NCI-H1436 (cell line): ENCODE measurements at places on chromosomes 3 and 15.

DNA sequence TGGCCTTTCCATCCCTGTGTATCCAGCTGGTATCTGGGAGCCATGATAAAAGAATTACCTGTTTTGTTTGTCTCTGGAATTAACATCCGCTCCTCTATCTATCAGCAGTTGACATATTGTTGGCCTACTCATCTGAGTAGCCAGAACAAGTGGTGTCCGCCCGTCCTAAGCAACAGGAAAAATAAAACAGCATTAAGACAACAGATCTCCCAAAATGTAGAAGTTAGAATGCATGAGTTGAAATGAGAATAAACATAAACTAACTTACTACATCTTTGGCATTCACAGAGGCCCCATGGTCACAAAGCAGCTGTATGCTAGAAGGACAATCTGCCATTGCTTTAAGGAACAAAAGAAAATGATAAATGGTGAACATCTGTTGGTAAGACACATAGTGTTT lies 75.9 kb downstream of the UACA start:
- DNase-seq: no peak

- no peak for DNase-seq
Measured at GRCh38 chr15:77017761-77018720, 23.1 kb downstream of the PSTPIP1 start.

DNA sequence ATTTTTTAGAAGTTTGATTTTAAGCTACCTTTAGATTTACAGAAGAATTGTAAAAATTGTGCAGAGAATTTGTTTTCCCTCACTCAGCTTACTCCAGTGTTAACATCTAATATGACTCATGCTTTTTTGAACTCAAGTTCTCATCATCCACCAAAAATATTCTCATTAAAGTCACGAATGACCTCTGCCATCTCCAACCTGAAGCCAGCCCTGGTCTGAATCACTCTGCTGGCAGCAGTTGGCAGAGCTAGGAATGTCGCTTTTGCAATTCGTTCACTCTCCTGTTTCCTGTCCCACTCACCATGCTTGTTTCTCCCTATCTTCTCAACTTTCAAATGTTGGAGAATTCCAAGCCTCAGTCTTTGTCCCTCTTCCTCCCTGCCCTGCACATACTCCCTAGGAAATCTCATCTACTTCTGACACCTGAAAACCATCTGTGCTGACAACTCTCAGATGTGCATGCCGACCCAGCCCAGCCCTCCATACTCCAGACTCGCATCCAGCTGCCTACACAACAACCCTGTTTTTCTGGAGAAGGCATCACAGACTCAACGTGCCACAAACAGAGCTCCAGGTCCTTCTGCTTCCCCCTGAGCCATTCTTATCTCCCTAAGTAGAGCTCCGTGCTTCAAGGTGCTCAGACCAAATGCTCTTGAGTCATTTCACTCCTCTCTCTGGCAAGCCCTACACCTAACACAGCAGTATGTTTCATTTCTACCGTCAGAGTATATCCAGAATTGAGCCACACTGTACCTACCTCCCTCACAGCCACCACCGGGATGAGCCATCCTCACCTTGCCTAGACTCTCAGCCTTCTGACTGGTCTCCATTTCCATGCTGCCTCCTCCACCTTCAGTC lies 24.9 kb downstream of the PRR23E start:
- no peak for DNase-seq

GRCh38 chr3:177948716-177949425 lies 587.4 kb upstream of the KCNMB2 start:
- no peak for DNase-seq

DNA sequence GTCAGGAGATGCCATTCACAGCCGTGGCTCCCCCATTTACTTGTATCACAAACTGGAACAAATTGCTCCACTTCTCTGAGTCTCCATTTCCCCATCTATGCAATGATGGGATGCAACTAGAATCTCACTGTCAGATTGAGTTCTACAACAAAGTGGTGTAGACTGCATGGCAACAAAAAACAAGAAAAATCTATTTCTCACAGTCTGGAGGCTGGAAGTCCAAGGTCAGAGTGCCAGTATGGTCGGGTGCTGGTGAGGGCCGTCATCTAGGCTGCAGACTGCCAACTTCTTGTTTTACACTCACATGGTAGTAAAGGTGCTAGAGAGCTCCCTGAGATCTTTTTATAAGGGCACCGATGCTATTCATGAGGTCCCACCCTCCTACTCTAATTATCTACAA lies 158.4 kb upstream of the BCL6 start:
- DNase-seq: no peak

DNA sequence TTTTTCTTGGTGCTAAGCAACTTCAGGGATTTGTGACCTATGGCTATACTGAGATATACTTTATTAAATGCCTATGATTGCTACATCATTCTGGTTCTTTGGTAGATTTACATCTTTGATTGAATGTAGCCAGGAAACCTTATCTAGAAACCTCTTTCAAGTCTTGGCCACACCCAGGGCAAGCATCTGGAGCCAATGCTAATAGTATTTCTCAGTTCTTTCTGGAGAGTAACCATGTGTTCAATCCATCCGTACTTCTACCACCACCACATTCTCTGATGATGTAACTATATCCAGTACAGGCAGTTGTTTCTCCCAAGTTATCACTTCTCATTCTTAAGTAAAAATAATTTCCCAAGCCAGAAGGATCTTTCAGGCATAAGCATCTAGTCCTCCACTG lies 69.0 kb downstream of the NME9 start:
- no peak for DNase-seq

DNA sequence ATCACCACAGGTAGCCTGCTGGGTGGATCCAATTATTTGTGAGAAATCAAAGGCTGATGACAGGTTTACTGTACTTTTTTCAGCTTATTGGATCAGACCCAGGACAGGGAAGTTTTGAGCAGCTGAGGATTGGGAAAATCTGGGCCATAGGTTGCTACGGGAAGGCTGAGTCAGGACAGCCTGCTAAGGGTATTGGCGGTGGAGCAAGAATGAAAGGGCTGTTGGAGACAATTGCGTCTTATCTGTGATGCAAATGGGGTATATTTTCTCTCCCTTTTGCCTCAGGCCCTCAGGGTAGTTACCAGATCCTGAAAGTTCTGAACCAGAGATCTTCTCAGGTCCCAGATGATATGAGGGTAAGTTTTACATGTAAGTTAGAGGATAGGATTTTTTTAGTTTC lies 317.7 kb downstream of the EDEM1 start:
- DNase-seq: no peak

DNA sequence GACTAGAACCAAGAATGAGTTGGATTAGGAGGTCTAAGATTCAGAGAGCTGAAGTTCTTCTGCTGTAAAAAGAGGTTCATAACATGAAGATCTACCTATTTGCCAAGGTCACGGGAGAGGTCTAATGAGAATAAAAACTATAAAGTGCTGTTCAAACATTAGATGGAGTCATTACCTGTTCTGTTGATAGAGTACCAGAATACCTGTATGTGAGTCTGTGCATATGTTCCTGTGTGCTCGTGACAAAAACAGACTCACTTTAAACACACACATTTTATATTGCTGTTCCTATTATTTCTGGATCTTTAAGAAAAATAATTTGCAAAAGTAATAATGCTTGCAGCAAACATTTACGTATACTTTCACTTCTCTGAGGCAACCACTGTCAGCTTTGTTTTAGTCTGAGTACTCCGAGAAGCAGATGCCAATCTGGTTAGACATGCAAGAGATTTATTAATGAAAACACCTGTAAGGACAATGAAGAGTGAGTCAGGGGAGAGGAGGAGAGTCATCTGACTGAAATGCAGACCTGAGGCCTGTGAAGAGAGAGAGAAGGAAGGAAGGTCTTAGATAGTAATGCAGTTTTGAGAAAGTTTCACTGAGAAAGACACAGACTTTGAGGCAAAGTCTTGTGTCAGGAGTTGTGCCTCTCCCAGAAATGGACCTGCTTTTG lies 221.2 kb downstream of the SQOR start:
- DNase-seq: no peak

DNA sequence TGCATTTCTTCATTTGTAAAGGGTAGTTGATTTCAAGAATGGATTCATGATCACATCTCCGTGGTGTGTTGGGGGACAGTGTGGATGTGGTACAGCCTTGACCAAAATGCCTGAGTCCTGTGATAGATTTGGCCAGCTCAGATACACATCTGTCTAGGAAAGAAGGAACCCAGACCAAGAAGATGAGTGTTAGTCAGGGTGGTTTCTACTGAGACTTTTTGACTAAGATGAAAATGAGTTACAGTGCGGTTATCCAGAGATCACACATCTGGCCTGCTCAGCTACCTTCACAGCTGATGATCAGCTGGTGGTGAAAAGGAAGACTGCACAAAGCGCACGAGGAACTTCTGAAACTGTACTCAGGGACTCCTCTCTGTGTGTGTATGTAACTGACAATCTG lies 68.0 kb downstream of the FNDC3B start:
- DNase-seq: no peak

- no peak for DNase-seq
Measured at GRCh38 chr15:85142312-85142711, 160.7 kb downstream of the PDE8A start.

GRCh38 chr3:146892041-146892440 lies 286.9 kb upstream of the PLSCR5 start:
- no peak for DNase-seq
